T47D (cell line): ENCODE measurements at places on chromosomes 4 and X.

GRCh38 chr4:52755426-52755825, 4.2 kb upstream of the ERVMER34-1 start:
- no peak for DNase-seq

- DNase-seq = no peak
Measured at GRCh38 chrX:16828124-16828908, 41.8 kb downstream of the RBBP7 start.

DNA sequence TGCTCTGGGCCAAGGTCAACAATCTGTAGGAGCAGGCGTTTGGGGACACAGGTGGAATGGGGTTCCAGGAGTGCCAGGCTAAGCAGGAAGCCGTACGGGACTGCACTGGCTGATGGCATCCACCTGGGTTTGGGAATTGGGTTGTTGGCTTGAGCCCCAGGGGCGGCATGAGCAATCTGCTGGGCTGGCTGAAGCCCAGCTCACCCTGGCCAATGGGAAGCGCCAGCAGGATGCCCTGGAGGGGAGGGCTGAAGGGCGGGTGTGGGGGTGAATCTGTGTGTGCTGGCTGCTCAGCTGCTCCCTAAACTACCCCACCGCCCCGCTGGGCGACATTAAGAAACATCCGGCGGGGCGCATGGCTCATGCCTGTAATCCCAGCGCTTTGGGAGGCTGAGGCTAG, 8.9 kb upstream of the RGS12 start:
- no peak for DNase-seq

GRCh38 chrX:134146493-134146892, 90.5 kb upstream of the CCDC160 start:
- DNase-seq = no peak

DNA sequence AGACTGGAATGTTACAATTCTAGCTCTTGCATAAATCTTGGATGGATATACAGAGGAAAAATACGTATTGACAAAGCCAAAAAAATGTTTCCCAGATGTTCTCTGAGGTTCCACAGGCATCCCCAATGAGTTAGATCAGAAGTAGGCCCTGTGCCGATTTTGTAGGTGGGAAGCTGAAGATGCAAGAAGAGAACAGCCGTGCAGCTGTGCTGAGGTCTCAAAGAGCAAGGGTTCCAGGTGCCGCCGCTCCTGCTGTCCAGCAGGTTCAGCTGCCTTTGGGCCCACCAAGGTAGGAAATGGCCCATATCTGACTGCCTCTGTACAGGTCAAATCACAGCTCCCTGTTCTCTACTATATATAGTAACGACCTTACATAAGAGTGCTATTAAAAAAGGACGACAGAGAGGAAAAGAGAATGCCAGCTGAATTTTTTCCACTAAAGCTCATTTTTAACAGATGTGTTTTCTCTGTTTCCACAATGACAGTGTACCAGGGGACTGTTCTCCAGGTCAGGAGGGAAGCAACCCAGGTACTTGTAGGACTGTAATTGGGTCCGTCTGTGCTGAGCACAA, 155.6 kb downstream of the CBR4 start:
- DNase-seq = no peak

DNA sequence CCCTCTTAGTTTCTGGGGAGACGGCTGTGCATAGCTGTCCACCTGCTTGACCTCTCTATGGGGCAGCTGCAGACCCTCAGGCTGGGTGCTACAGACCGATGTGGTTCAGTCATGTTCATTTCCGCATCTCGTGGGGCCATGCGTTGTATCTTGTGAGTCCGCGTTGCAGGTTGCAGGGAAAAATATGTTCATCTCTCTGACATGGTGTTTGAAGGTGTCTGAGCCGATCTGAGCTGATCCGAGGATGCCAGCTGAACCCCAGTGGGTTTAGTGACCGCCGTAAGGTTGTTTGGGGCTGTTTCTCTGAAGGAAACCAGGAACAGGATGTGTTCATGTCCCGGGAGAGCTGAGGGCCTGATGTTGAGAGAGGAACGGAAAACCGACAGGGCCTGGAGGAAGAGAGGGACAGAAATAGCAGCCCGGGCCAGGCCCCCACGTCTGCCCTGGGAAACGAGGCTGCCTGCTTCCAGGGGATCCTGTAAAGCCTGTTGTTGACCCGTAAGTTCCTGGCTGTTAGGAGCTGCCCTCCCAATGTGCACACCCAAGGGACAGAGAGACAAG, 9.8 kb upstream of the P2RY8 start:
- no peak for DNase-seq

DNA sequence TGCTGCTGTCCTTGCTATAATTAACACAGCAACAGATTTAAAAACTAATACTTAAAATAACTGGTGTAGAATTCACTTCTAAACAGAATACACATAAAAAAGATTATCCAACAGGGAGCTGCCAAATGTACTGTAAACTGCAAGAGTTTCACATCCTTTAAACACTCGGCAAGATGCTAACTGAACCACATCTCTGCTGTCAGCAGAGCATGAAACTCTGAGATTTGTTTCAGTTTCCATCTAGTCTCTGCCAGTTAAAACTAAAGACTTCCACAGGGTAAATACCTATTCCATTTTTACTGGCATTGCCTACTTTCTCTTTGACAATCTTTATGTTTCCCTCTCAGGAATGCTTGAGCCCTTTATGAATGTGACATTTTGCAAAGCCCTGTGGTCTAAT, 127.7 kb downstream of the SLC7A11 start:
- DNase-seq = no peak

- DNase-seq = no peak
Measured at GRCh38 chrX:43500996-43501694, 155.0 kb upstream of the MAOA start.

GRCh38 chrX:154113729-154114128, 16.2 kb upstream of the MECP2 start:
- DNase-seq = no peak

- DNase-seq = no peak
Measured at GRCh38 chr4:180156684-180157083, 2086.5 kb upstream of the TENM3 start.

DNA sequence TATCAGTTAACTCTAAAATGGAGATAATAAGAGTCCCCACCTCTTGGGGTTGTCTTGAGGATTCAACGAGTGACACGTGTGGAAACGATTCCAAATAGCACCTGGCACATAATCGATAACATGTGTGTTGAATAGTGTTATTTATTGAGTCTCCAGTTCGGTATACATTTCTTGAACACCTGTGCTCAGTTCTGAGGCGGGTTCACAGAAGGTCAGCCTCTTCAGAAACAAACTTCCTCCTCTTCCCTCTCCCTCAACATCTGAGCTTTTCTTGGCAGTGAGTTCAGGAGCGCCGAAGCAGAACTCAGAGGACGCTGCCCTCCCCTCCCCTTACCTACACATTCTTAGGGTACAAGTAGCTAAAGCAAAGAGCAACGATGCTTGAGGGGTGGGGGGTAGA, 934 bp downstream of the PDHA1 start:
- DNase-seq = no peak

DNA sequence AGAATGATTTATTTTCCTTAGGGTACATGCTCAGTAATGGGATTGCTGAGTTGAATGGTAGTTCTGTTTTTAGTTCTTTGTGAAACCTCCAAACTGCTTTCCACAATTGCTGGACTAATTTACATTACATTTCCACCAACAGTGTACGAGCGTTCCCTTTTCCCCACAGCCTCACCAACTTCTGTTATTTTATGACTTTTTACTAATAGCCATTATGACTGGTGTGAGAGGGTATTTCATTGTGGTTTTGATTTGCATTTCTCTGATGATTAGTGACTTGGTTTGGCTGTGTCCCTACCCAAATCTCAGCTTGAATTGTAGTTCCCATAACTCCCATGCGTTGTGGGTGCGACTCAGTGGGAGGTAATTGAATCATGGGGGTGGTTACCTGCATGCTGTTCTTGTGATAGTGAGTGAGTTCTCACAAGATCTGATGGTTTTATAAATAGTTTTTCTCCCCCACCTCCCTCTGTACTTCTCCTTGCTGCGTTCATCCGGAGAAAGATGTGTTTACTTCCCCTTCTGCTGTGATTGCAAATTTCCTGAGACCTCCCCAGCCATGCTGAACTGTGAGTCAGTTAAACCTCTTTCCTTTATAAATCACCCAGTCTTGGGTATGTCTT, 95.1 kb downstream of the GBA3 start:
- no peak for DNase-seq

- no peak for DNase-seq
Measured at GRCh38 chr4:8278421-8279287, 9.1 kb downstream of the HTRA3 start.

- DNase-seq = no peak
Measured at GRCh38 chr4:85821688-85822455, 346.9 kb downstream of the ARHGAP24 start.

DNA sequence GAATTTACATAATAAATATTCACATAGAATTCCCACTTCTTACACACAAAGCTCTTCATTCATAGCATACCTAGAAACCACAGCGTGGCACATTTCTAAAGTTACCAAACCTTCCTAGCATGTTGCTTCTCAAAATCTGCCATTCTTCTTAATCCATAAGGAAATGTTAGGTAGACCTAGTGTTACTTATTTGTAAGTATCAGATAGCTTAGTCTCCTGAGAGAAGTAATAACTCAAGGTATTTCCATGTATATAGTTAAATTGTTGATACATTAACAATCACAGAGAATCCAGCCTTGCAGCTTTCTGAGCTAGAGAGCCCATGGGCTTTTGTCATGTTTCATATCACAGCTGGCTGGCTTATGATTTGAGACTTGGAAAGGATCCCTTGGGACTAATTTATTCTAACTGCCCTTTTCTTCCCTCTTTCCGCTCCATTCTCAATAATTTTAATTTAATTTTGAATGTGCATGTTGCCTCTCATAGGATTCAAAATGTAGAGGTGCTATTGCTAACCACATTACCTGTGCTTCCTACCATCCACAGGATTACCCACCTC, 17.6 kb downstream of the SH3RF1 start:
- no peak for DNase-seq

DNA sequence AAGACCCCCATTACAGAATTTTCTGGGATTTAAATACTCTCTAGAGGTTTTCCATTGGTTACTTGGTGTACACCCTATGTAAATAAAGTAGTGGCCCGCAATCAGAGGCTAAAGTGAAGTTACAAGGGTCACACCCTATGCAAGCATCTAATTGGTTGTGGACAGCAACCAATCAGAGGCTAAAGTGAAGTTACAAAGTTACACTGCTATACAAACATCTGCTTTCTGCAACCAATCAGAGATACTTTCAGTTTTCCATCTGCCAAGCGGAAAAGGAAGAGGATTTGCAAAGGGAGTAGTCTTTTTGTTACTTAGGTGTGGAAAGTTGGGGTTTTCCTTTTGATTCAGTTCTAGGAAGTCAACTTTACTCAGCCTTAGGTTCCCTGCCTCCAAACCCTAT, 2.0 kb upstream of the ATRX start:
- DNase-seq = no peak

DNA sequence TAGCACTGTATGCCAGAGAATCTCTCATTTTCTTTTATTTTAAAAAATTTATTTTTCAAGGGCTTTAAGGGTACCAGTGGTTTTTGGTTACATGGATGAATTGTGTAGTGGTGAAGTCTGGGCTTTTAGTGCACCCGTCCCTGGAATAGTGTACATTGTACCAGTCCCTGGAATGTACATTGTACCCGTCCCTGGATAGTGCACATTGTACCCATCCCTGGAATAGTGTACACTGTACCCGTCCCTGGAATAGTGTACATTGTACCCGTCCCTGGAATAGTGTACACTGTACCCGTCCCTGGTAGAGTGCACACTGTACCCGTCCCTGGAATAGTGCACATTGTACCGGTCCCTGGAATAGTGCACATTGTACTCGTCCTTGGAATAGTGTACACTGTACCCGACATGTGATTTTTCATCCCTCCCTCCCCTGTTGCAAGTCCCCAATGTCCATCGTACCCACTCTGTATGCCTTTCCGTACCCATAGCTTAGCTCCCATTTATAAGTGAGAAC, 56.1 kb upstream of the HELT start:
- DNase-seq = no peak

DNA sequence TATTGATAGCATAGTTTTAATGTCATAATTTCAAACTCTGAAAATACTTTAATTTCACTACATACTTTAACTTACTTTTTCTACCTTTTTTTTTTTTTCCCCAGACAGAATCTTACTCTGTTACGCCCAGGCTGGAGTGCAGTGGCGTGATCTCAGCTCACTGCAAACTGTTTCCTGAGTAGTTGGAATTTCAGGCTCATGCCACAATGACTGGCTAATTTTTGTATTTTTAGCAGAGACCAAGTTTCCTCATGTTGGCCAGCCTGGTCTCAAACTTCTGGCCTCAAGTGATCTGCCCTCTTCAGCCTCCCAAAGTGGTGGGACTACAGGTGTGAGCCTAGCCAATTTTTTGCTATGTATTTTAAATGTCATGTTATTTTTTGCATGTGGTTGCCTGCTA, 741.6 kb downstream of the TRAM1L1 start:
- no peak for DNase-seq

GRCh38 chr4:8533274-8533865, 46.8 kb upstream of the GPR78 start:
- DNase-seq = no peak

- no peak for DNase-seq
Measured at GRCh38 chrX:131845771-131846170, 177.3 kb upstream of the STK26 start.

GRCh38 chr4:159206427-159206871, 103.6 kb downstream of the RAPGEF2 start:
- DNase-seq = no peak

GRCh38 chr4:130335417-130336194, 1239.7 kb downstream of the C4orf33 start:
- DNase-seq = no peak

DNA sequence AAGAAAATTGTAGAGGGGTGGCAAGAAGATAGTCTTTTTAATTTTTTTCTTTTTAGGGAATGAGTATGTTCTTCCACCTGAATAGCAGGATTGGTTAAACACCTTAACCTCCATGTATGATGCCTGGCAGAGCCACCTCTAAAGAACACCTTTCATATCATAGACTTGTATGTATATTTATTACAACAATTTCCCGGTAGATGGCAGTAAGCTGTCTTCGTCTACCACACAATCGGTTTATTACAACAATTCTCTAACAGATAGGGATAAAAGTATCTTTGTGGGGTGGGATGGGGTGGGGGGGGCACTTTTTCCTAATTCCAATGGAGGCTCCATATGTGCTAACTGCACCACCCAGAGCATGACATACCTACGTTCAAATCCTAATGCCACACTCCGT, 255.5 kb downstream of the LDB2 start:
- peak; percentile 19 for DNase-seq

- DNase-seq = no peak
Measured at GRCh38 chrX:125094901-125095300, 224.8 kb upstream of the TEX13C start.

DNA sequence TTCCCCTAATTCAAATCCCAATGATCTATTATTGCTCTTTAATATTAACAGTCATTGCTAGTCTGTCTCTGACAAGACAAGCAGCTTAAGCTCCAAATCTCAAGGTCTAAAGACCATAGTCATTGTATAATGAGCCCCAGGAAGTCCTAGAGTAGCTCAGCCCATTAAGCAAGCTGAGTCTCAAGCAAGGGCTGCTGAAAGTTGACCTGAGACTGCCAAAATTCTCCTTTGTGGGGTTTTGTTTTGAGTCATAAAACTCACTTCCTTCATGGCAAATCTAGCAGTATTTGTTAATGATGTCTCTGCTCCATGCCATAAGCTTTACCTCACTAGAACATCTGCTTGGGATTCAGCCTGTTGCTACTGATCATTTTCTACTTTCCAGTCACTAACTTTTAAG, 313.2 kb downstream of the ANTXR2 start:
- DNase-seq = no peak

- DNase-seq = no peak
Measured at GRCh38 chrX:69145714-69146113, 19.5 kb downstream of the PJA1 start.
